ENCODE measurements at places on chromosomes 12 and 14.

DNA sequence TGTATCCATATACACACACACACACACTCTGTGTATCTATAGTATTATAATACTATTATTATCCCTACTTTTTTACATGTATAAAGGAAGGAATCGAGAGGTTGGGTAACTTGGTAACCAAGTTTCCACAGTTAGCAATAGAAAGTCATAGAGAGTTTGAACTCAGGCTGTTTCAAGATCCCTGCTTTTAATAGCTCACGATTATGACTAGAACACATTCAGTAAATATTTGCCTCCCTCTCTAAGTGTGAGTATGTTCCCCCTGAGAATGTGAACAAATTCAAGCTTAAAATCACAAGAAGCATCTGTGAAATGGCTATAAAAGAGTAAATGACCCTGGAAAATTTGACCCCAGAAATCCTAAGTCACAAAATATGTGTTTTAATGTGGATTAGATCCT is 11.0 kb upstream of the REP15 start:
- no peak for DNase-seq

DNA sequence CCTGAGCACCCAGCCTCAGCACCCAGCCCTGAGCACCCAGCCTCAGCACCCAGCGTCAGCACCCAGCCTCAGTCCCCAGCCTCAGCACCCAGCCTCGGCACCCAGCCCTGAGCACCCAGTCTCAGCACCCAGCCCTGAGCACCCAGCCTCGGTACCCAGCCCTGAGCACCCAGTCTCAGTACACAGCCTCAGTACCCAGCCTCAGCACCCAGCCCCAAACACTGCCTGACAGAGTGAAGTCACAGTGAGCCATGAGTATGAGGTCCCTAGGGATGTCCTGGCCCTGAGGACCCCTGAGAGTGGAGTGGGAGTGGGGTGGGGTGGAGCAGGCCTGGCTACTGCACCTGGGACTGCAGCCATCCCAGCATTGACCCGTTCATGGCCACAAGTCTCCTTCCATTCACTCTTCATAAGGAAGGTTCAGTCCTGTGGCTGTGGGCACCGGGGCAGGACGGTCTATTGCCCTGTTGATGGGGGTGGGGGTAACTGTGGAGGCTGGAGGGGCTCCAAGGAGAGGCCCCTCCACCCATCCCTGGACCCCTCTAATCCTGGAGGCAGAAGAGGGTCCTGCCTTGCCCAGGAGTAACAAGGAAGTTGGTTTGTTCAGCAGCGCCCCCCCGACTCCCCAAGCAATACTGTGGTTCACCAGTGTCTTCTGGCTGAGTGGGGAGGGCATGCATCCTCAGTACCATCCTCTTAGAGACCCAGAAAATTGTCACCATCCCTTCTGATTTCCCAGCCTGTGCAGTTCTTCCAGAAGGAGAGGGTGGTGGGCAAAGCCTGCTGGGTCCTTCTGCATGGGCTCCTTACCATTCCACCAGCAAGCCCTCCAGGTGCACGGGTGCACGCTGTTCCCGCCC is 140.5 kb downstream of the ADGRD1 start:
- DNase-seq, result no peak

DNA sequence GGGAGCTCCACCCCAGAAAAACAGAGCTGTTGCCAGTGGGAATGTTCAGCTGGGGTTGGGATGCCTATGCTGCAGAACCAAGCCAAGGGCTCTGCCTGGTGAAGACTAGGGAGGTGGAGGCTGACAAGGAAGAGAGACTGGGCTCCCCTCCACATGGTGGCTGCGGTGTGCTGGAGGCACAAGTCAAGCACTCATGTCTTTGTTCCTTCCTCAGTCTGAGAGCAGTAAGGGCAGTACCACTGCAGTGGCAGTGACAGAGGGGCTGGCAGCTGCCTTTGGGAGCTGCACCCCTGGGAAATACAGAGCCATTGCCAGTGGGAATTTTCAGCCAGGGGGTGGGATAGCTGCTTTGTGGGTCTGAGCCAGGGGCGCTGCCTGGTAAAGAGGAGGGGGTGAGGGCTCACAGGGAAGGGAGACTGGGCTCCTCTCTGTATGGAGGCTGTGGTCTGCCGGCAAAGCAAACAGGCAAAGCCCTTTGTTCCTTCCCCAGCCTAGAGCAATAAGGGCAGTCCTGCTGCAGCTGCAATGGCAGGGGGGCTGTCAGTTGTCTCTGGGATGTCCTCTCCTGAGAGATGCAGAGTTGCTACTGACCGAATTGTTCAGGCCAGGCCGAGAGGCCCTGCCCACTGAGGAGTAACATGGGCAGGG is 255.9 kb downstream of the RAD51B start:
- no peak for DNase-seq

- no peak for DNase-seq
Measured at GRCh38 chr12:61713121-61713520, 547.1 kb upstream of the USP15 start.

DNA sequence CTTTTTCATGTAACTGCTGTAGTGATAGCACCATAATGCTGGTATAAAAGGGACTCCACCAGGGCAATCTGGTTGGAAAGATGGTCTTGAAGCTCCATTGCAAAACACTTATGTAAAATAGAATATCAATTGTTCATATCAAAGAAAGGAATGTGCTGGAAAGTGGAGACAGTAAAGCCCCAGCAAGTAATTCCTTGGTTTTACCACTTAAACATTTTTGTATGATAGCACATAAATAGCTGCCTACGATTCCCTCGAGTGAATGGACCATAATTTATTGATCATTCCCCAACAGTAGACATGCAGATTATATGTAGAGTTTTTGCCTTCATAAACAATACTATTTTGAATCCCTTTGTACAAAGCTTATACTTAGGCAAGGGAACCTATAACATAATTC is 275.4 kb downstream of the PAWR start:
- no peak for DNase-seq

DNA sequence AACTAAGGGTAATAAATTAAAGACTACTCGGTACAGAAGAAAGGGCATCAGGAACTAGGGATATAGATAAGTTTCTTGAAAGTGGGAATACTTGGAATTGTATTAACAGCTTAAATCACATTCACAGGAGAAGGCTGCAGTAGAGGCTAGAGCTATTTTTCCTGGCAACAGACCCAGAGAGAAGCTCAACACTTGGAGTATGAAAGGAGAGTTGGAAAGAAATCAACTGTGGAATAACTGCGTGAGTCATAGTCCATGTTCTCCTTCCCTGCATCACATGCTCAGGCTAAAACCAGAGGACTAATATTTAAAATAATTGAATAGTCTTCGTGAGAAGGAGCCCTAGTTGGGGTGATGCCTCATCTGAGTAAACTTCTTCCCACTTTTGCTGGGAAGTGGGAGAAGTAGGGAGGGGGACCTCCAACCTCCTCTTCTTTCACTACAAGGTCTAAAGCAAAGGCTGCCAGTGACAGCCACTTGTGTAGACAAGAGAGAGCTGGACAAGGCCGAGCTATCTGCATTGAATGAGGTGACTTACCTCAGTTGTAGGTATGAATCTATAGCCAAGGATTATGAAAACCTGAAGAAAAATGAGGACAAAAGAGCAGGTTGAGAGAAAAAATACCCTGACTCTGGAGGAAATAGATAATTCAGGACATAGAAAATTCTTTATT is 32.7 kb downstream of the DYRK2 start:
- no peak for DNase-seq
